Activated CD8-positive, alpha-beta T cell treated with anti-CD3 and anti-CD28 coated beads for 36 hours (primary cell): ENCODE measurements at places on chromosomes 12 and 14.

DNA sequence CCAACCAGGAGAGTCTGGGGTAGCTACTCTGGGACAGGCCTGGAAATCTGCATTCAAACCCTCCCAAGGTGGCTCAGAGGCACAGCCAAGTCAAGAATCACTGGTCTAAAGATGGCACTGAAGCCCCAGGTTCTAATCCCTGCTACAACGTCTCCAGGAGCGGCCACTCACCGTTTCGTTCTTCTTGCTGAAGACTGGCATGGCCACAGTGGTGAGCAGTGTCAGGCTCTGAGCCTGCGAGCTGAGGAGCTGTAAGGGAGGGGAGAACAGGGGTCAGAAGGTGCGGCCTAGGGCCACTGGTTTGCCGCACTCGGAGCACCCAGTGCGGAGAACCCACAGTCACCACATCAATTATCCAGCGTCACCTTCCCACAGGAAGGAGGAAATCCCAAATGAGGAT is 38.8 kb downstream of the CACNA2D4 start:
- DNase-seq, result no peak

GRCh38 chr12:51198568-51199365 is 19.1 kb downstream of the POU6F1 start:
- no peak for DNase-seq

GRCh38 chr14:91246051-91246852 is 1.7 kb upstream of the GPR68 start:
- peak; percentile 89 for DNase-seq

- DNase-seq, result no peak
Measured at GRCh38 chr14:102196039-102196901, 56.6 kb downstream of the WDR20 start.

DNA sequence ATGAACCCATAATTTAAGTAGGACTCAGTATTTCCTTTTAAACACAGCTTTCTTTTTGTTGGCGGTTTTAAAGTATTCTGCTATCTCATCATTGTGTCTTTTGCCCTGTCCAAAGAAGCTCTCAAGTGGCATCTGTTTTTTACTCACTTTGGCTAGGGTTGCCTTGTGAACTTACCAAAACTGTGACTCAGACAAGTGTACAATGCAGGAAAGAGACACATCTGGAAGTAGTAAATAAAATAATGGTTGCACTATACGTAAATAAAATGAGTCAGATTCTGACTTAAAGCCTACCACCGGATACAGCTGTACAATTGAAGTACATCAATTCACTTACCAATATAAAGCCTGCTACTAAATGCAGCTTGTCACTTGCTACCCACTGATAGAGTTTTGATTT is 619.2 kb upstream of the LRFN5 start:
- no peak for DNase-seq

DNA sequence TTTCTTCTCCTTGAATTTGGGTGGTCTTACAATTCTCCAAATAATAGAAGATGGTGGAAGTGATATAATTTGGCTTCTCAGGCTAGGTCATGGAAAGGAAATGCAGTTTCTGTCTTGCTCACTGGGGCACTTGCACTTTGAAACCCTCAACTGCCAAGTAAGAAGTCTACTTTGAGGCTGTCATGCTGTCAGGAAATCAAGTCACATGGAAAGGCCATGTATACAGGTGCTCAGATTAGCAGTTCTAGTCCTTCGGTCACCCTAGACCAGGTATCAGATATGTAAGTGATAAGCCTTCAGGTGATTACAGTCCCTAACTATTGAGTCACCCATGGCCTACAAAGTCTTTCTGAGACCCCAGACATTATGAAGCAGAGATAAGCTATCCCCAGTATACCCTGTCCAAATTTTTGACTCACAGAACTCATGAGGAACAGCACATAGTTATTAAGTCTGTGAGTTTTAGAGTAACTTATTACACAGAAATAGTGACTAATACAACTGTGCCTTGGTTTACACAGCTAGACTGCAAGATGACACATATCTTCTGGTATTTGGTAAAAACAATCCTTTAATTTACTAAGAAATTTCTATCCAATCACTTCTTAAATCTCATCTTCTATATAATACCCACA is 26.3 kb upstream of the BBS10 start:
- DNase-seq, result no peak

GRCh38 chr12:60112763-60113162 is 516.9 kb downstream of the SLC16A7 start:
- DNase-seq, result no peak

GRCh38 chr12:2803635-2804392 is 8.7 kb upstream of the ITFG2 start:
- DNase-seq, result no peak

DNA sequence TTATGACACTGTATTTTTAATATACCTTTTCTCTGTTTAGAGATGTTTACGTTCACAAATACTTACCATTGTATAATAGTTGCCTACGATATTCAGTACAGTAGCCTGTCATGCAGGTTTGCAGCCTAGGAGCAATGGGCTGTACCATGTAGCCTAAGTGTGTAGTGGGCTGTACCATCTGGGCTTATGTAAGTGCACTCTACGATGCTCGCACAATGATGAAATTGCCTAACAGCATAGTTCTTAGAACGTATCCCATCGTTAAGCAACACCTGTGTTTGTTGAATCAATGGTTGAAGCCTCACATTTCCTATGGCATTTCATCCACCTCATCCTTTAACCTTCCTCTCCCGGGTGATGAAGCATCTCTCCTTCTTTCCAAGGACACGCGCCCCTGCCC is 12.5 kb upstream of the EML1 start:
- DNase-seq, result no peak

GRCh38 chr12:23472329-23472971 is 477.0 kb downstream of the SOX5 start:
- DNase-seq, result no peak

DNA sequence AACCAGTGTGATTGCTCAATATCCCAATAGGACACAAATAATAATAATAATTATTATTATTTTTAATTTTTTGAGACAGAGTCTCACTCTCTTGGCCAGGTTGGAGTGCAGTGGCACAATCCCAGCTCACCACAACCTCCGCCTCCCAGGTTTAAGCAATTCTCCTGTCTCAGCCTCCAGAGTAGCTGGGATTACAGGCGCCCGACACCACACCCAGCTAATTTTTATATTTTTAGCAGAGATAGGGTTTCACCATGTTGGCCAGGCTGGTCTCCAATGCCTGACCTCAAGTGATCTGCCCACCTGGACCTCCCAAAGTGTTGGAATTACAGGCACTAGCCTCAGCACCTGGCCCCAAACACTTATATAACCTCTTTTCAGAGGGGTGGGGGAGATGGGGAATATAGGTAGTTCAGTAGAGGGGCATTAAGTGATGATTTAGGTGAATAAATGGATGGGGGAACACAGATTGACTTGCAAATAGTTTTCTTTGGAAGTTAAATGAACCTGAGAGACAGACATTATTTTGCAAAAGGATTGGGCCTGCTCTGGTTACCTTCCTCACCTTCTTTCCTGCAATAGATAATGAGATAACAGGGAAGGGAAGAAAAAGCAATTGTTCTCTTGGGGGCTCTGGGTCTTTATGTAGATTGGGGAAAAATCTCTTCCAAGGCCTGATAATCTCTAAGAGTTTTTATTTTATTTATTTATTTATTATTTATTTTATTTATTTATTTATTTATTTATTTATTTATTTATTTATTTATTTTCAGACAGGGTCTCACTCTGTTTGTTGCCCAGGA is 57.7 kb downstream of the RESF1 start:
- no peak for DNase-seq

- peak; percentile 96 for DNase-seq
Measured at GRCh38 chr14:89276424-89276975, 140.5 kb downstream of the FOXN3 start.

DNA sequence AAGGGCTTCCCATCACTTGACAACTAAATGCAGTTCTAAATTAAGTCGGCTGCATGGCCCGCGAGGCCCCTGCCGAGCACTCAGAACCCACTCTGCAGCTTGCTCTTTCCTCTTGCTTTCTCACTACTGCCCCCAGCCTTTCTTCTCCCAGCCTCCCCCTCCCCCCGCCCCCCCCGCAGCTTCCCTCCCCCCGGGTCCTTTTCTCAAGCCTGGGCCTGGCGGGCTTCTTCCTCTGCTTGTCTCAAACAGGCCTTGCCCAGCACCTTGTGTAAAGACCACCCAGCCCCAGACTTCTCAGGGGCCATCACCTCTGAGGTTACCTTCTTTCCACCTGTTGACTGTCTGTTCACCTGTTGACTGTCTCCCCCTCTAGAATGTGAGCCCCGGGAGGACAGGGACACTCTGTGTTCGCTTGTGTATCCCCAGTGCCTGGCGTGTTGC is 1.1 kb downstream of the CYP46A1 start:
- DNase-seq, result no peak

DNA sequence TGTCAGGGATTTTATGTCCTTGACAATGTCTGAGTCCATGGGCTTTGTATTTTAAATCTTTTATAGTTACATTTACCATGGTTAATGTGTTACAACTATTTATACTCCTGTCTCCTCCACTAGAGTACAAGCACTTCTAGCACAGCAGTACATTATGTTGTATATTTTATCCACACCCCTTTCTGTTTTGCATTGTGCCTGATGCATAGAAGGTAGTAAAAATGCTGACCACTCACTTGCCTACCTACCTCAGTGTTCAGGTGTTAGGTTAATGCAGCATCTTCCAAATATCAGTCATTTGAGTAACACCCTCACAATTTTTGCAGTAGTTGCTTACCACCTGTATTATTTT is 31.1 kb upstream of the SLC38A2 start:
- DNase-seq, result no peak

GRCh38 chr12:95796225-95796981 is 5.8 kb upstream of the NTN4 start:
- DNase-seq, result no peak

GRCh38 chr14:39603942-39604341 is 171.7 kb upstream of the FBXO33 start:
- DNase-seq, result no peak

DNA sequence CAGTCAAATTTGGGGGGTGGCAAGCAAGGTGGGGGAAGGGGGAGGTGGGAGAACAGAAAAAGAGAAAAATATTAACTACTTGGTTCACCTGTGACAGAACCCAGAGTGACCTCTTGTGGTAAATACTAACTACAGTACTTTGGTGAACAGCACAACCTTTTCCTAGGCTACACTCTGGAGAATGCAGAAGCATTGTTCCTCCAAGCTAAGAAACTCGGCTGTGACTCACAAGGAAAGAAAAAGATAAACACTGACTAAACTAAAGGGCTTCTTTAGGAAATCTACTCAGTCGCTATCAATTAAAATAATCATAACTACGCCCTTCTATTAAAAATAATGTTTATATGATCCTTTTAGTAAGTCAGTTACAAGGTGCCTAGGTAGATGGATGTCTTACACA is 5.4 kb downstream of the KCNH5 start:
- no peak for DNase-seq

- DNase-seq, result no peak
Measured at GRCh38 chr12:78885466-78885865, 20.9 kb downstream of the SYT1 start.

DNA sequence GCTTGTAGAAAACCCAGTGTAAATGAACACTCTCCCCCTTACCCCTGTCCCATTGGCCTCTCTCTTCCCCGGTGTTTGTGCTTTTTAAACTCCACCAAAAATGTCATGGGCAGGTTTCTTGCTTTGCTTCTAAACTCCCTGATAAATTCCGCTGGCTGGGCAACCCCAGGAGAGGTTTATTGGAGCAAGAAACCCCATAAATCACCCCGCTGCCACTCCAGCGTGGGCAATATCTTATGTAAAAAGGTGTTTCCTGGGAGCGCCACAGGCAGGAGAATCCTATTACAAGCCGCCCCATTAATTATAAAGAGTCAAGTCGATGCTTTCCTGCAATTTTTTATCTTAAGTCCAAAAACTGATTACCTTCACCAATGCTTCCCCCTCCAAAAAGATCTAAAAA is 22.8 kb downstream of the LHX5 start:
- DNase-seq, result no peak

GRCh38 chr12:47082283-47082682 is 2.5 kb upstream of the AMIGO2 start:
- no peak for DNase-seq

DNA sequence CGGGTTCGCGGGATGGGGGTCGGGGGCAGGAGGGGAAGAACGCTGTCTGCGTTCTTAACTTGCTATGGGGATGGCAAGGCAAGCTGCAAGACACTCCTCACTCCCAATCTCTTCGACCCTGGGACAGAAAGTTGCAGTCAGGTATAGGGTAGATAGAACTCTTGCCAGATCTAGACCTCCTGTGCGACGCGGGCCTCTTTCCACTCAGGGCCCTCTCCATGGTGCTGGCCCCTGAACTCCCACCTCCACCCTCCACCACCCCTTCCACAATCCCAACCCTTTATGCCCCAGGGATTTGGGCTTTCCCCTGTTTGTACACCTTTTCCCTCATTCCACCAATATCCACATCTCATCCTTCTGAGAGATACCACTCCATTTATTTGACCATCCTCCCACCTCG is 812 bp downstream of the NABP2 start:
- peak; percentile 33 for DNase-seq

DNA sequence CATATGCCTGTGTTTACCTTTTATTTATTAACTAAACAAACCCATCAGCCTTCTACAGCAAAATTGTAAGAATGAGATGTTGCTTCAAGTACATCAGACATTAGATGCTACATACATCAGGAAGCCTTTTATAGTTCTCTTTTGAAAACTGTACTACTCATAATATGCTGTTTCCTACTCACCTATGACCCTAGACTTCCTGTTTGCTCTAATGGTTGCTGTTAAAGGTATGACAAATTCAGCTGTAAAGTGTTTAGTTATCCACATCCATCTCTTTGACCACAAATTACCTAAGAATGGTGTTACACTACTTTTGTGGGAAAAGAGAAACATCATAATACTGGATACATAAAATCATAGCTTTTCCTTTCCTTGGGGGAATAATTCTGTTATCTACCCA is 220.0 kb downstream of the RAD51B start:
- DNase-seq, result no peak

GRCh38 chr12:168763-169525 is 45.0 kb downstream of the SLC6A12 start:
- peak; percentile 33 for DNase-seq

- no peak for DNase-seq
Measured at GRCh38 chr12:55712700-55713415, 3.0 kb upstream of the BLOC1S1 start.

GRCh38 chr14:105666420-105666819 is 140.0 kb downstream of the TMEM121 start:
- DNase-seq, result no peak

DNA sequence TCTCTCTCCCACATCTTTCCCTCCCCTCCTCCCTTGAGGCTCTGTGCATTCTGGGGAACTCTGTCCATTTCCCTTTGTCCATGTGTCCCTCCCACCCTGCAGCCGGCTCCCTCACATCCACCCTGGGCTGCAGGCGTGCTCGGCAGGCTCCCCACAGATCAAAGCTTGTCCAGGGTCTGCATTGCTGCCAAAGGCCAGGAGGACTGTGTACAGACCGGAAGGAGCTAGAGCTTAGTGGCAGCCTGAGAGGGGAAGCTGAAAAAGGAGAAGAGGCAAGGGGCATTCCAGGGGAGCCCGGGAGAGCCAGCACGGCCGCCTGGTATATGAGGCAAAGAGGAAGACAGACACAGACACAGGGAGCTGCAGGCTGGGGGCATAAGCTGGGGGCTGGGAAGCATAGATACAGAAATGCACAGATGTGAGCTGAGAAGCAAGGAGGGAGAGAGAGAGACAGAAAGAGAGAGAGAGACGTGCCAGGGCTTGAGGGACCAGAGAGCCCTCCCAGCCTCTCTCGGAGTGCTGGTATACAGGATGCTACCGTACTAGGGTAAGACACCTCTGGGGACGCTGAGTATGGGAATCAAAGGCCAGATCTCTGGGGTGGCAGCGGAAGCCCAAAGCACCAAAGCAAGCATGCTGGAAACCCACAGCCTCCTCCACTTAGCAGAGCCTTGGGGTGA is 3.3 kb downstream of the CD4 start:
- peak; percentile 62 for DNase-seq

GRCh38 chr12:95072900-95073697 is at the start of gene NR2C1:
Gene NR2C1, minus strand, starts transcription at chr12:95073618. Its CDS starts 6,234 bp downstream, at chr12:95067384.
- peak; percentile 43 for DNase-seq
